ENCODE measurements at places on chromosomes 7 and 10.

GRCh38 chr7:12643644-12644043, 43.8 kb upstream of the ARL4A start:
- no peak for DNase-seq

- DNase-seq, result no peak
These were observed 3.2 kb downstream of the SNCG start for GRCh38 chr10:86961481-86962091.

DNA sequence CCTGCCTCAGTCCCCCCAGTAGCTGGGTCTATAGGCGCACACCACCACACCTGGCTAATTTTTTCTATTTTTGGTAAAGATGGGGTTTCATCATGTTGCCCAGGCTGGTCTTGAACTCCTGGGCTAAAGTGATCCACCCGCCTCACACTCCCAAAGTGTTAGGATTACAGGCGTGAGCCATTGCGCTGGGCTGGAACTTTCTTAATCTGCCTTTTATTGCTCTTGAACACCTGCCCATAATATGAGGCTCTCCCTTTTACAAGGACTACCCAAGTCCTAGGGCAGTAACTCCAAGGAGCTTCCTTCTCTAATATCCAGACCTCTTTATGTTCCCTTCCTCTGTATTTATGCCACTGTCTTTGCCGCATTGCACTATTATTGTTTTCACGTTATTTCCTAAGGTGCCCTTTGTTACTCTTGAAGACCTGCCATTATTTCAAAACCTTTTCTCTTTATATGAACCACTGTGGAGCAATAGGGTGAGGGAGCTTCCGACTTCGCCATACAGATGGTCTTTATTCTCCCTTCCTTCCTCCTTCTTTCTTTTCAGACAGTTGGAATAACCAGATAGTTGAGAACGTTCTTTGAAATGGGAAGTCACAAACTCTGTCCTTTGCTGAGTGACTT, 36.3 kb upstream of the TCF7L2 start:
- no peak for DNase-seq

DNA sequence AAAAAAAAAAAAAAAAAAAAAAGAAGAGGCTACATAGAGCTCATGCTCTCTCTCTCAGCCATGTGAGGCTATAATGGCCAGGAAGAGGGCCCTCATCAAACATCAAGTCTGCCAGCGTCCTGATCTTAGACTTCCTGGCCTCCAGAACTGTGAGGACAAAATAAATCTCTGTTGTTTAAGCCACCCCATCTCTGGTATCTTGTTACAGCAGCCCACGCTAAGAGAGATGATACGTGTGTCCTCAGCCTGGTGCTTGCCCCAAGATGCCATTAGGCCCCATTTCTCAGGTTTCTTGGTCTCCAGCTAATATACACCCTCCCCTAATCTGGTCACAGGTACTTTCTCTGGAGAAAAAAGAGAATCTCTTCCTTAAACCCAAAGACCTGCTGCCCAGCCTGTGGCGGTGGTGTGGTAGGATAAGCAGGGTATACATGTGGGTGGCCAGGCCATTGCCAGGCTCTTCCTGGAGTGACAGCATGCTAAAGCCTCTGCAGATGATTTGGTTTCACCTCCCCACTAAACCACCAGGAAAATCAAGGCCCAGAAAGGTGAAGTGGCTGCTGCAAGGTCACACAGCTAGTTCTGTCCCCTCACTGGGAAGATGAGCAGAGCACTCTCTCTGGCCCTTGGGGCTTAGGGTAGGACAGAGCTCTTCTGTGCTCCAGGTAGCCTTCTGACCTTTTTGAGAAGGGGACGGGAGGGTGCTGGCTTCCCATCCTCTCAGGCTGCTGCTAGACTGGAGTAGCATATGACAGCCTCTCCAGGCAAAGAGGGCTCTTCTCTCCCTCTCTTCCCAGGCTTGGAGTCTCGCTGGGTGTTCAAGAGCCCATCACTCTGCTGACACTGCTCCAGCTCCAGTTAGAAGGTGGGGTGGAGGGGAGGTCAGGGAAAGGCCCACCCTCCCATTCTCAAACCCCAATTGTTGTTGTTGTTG, 5.2 kb downstream of the SPOCK2 start:
- DNase-seq, result no peak

GRCh38 chr10:112687647-112688046, 240.6 kb downstream of the VTI1A start:
- DNase-seq, result no peak

GRCh38 chr7:65462148-65462716, 88.6 kb downstream of the ZNF92 start:
- DNase-seq, result no peak

- DNase-seq, result no peak
These were observed 42.8 kb downstream of the CPXM2 start for GRCh38 chr10:123848564-123849457.

GRCh38 chr7:108441392-108441955, 14.8 kb downstream of the NRCAM start:
- no peak for DNase-seq

DNA sequence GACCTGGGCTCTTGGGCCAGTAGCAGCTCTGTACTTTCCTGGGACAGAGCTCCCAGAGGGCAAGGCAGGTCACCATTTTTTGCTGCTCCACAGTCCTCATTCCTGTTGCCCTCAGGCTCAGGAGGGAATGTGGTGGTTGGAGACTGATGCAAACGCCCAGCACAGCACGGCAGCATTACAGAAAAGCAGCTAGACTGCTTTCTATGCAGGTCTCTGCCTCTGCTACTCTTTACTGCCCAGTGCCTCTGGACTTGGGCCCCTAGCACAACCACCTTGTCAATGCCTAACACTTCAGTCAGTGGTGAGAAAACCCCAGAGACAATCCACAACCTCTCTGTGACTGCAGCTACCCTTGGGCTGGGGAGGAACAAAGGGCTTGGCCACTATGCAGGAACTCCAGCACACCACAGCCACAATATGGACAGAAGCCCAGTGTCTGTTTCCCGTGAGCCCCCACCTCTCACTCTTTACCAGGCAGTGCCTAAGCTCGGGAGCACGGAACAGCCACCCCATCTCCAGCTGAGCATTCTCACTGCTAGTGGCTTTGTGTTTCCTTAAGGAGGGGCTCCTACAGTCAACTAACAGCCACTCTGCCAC, 790.6 kb downstream of the PCDH15 start:
- DNase-seq, result no peak

GRCh38 chr7:159091041-159091440, 53.6 kb downstream of the VIPR2 start:
- DNase-seq, result no peak

GRCh38 chr10:68471063-68471585, 649 bp downstream of the DNA2 start:
- DNase-seq, result no peak

- DNase-seq, result no peak
These were observed 193.2 kb downstream of the LRMDA start for GRCh38 chr10:75624638-75625037.

DNA sequence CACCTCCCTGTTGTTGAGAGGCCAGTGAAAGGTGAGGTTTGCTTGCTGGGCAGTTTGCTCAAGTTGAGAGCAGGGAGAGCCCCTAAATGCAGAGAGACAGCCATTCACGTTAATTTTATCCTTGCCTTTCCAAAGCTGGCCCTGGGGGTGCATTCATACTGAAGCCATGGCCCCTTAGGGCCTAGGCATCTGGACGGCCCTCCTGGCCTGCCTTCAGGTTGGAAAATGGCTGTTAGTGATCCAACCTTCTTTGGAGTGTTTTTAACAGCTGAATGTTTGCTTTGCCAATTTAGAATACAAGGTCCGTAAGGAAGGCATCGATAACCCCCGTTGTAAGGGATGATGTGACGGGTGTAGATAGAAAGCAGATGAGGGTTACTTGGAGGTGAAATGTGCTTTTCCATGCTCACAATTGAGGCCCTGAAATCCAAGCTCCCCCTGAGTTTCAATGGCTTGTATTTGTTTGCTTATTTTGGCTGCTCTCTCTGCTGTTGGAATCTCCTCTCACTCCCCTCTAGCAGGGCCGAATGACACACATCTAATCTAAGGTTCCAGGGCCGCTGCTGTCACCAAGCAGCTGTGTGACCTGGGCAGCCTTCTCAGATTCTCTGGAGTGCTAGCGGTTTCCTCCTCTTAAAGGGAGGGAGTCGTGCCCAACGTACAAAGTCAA, 171.6 kb upstream of the MKI67 start:
- DNase-seq, result no peak

GRCh38 chr10:132064082-132064755, 1.5 kb upstream of the JAKMIP3 start:
- DNase-seq, result no peak

DNA sequence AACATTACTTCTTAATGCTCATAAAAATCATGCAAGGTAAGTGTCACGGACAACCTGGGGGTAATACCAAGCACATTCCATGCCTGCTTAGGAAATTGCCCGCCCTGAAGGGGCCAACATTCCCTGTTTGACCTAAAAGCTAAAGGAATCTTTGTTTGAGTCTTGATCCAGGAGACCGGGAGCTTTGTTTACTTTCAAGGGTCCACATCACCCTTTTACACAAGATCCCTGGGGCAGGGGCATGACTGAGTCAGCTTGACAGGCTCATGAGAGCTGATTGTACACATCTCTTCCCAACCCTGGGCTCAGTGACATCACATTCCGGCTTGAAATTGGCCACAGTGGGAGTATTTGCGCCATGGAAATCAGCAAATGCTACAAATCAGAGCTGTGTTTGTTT, 248.1 kb upstream of the HABP2 start:
- DNase-seq, result no peak

DNA sequence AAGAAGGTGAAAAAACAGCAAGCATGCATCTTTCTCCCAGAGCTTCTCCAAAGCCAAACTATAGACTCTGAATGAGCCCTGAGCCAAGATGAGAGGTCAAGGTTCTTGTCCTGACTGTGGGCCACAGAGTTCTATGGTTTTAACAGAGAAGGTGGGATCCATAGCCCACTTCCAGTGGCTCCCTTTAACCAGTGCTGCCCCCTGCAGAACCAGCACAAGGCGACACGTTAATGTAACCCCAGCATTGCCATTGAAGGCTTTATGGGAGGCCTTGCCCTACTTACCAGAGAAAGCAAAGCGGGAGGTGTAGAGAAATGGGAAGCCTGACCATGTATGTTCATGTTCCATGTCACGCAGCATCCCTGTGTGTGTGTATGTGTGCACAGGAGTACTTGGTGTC, 243.6 kb downstream of the PRPF18 start:
- no peak for DNase-seq

DNA sequence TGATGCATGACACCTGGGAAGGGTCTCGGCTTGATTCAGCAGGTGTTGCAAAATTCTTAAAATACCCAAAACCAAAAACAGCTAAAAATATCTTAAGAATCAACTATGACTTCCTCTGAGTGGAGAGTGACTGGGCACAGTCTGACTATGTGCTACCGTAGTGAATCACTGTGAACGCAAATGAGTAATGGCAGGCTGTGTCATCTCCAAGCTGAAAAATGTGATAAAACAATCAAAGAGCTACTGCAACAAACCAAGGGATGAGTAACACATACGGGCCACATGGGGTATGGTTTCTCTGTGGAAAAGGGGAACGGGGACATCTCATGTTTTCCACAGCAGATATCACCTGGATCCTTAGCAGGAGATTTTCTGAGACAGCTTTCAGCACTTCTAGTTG, 127.5 kb downstream of the ABCA13 start:
- DNase-seq, result peak; percentile 43

DNA sequence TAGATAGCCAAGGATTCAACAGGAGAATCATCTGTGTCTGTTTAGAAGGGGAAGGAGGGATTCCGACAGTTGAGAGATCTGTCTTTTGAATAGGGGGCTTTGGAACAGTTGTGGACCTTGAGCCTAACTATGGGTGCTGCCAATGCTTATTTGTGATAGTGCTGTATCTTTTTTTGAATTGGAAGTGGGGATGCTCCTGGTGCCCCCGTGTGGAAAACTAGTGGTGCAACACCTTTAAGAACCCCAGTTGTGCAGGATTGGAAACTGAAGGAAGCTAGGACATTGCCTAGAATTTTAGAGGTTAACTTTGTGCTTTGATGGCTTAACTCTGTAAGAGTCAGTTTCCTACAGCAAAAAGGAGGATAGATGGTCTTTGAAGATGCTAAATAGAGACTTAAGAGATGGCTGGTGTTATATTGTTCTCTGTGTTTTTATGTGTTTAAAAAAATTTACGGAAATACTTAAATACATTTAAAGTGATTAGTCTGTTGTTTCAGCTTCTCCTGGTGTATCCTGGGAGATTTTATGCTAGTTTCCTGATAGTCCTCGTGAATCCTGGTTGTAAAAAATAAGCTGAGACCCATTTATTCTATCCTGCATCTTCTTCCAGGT, 69.3 kb downstream of the AP3M1 start:
- DNase-seq, result no peak

- DNase-seq, result no peak
These were observed 93.8 kb downstream of the PTPRE start for GRCh38 chr10:128000471-128001362.

DNA sequence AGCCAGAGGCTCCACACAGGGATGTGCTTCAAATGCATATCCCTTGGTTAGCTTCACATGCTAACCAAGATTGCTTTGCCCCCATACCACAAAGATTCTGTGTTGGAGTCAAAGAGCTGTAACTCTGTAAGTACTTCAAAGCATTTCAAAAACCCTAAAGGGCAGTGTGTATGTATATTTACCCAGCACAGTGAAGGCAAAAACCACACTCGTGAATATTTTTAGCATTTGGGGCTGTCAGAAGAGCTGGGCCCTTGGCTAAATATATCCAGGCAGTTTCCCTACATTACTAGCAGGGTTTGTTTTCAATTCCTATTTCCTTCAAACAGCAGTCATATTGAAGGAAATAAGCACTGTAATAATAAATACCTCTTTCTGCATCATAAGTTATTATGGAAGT, 84.2 kb upstream of the STEAP1B start:
- DNase-seq, result no peak

DNA sequence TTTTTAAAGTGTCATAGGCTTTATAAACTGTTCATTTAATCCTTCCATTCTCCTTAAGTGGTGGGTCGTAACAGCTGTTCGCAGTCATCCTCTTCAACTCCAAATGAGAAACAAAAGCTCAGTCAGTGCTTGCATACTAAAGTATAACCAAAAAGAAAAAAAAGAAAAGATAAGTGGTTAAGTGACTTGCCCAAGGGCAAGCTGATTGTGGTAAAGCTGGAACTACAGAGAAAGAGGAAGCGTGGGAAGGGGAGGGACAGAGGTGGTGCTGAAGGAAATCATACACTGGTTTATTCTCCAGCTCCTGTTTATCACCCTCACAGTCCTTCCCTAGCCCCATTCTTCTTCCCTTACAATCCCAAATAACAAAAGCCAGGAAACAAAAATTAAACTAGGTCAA, 29.6 kb downstream of the IDE start:
- no peak for DNase-seq

- no peak for DNase-seq
These were observed 80.3 kb downstream of the HDAC9 start for GRCh38 chr7:18575622-18576572.

DNA sequence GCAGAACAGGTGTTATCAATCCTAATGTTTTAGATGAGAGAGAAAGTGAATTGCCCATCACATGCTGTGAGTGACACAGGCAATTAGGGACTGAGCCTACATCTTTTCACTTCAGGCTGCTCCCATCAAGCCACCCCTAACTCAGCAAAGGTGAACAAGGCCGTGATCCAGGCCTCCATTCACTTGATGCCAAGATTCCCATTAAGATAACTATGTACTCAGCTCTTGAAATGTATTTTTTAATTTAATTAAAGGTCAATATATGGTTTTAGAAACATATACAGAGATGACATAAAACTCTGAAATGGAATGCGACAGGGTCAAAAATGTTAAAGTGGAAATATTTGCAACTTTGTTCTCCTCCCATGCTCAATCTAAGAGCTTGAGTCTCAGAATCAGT, 27.9 kb upstream of the UBE2H start:
- no peak for DNase-seq
